Progenitor cell of endocrine pancreas (in vitro differentiated cells): ENCODE measurements at places on chromosomes 4 and X. TPM values are rescaled to one million over a fixed set of nuclear protein-coding genes. Genes with fewer than 3 reads are reported as not detected.

Gene CFAP299
- 0.84 and 0.93 TPM in 2 replicates for total RNA-seq

DNA sequence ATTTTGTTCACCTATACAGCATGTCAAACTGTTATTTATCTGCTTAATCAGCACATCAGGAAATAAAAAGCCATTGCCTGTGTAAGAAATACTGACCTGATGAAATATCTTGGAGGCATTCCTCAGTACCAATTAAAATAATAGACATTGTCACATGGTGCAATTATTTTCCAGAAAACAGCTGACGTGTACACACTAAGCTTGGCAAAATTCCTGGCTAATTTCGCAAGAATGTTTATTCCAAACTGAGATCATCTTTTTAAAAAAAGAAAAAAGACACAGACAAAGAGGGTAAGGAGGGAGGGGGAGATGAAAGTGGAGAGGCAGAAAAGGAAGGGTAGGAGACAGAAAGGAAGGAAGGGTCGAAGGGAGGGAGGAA lies 61.9 kb upstream of the NFKB1 start:
- no peak overlapping the region for H3K27ac ChIP-seq
- H3K4me1 ChIP-seq, result no peaks in the 10 kb centered on the region
- H3K4me3 ChIP-seq, result no peak overlapping the region
- H3K27me3 ChIP-seq, result no peaks in the 10 kb centered on the region
- H3K36me3 ChIP-seq, result peaks cover 2% of the 10 kb centered on the region

Gene TCP11X2
- total RNA-seq, result 4.7 and 5.3 TPM in 2 replicates

Gene CLTRN
- total RNA-seq, result 2.1 and 2.5 TPM in 2 replicates

DNA sequence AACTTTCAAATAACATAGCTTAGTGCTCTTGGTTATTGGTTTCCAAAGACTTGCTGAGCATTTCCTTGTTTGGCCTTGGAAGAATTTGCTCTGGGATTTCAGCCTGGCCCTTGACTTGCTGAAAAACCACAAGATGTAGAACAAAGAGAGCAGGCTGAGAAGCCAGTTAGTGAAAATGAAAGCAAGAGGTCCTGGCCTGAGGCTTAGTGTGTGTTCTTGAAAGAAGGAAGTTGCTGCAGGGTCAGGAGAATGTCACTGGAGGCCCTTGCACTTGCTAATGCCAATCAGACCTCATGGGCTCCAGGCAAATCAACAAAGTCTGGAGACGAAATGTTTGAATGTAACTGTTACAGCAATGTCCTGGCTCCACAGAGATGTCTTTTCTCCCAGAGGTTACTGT lies 79.4 kb downstream of the SYNPO2 start:
- H3K36me3 ChIP-seq, result no peaks in the 10 kb centered on the region
- H3K27ac ChIP-seq, result no peak overlapping the region
- H3K4me1 ChIP-seq, result peaks cover 4% of the 10 kb centered on the region

- peaks cover 10% of the 10 kb centered on the region for H3K4me1 ChIP-seq
- H3K27me3 ChIP-seq, result no peaks in the 10 kb centered on the region
- H3K36me3 ChIP-seq, result peaks cover 15% of the 10 kb centered on the region
- DNase-seq, result no peak
- no peak overlapping the region for H3K4me3 ChIP-seq
These were observed 113.8 kb upstream of the PUDP start for GRCh38 chrX:7261672-7262332.

Gene TREX2
- total RNA-seq, result 0.24 and 0.41 TPM in 2 replicates

DNA sequence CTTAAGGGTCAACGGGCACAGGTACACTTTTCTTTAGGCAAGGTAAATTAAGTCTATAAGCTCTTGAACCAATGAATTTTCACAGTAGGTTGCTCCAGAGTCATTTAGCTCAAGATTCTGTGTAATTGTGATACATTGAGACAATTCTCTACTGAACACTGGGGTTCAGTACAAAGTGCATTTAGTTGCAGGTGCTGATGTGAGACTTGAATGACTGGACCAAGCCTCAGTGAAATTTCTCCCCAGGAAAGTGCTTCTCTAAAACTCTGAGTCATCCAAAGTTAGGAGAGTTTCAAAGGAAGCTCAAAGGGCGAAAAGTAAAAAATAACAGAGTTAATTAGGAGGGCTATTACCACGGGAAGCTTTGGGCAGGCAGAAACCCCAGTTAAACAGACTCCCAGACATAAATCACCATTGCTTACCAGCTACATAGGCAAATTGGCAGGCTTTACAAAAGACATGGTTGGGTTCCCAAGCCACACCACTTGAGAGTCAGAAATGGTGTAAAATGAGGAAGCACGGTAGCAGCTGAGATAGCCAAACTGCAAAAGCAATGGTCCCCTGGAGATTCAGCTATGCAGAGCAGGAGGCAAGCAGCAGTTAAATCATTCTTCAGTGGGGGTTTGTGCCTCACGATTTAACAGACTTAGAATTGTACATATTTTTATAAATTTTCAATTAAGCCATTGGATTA lies 202.6 kb downstream of the PCDH19 start:
- no peaks in the 10 kb centered on the region for H3K36me3 ChIP-seq
- no peak for DNase-seq
- no peak overlapping the region for H3K27ac ChIP-seq
- H3K4me3 ChIP-seq, result no peak overlapping the region
- H3K27me3 ChIP-seq, result no peaks in the 10 kb centered on the region

GRCh38 chr4:168095776-168096406 lies 3.6 kb downstream of the ANXA10 start:
- no peaks in the 10 kb centered on the region for H3K27me3 ChIP-seq
- no peak overlapping the region for H3K27ac ChIP-seq
- no peak overlapping the region for H3K4me3 ChIP-seq
- H3K36me3 ChIP-seq, result no peaks in the 10 kb centered on the region
- DNase-seq, result no peak

DNA sequence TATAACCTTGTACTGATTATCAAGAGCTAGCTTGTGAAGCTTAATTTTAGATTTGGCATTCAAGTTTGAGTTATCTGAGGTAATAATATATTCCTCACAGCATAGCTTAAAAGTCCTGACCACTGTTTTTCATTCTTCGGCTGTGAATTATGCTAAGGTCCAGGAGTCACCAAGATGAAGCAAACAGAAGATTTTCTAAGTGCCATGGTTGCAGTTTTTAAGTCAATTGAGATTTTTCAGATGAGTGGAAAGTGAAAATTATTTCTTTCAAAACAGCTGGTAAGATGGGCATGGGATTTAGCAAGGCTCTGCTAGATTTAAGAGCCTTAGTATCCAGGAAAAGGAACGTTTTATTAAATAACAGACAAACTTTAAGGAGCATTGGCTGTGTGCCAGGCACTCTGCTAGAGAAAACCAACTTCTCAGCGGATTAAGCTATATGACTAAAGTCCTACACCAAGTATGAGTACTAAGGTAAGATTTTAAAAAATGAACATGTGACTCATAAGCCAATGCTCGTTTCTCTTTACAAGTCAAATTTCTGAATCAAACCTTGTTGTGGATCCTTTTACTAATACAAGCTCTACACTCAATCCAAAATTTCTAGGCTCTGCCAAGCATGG lies 149.9 kb upstream of the IL15 start:
- peaks cover 5% of the 10 kb centered on the region for H3K36me3 ChIP-seq
- no peak overlapping the region for H3K27ac ChIP-seq
- H3K27me3 ChIP-seq, result no peaks in the 10 kb centered on the region

Gene SPRY1
- total RNA-seq, result 52.0 and 54.1 TPM in 2 replicates

Gene CITED1
- 1.1 and 2.0 TPM in 2 replicates for total RNA-seq

Gene TEX13C
- total RNA-seq, result not detected in 2 replicates

DNA sequence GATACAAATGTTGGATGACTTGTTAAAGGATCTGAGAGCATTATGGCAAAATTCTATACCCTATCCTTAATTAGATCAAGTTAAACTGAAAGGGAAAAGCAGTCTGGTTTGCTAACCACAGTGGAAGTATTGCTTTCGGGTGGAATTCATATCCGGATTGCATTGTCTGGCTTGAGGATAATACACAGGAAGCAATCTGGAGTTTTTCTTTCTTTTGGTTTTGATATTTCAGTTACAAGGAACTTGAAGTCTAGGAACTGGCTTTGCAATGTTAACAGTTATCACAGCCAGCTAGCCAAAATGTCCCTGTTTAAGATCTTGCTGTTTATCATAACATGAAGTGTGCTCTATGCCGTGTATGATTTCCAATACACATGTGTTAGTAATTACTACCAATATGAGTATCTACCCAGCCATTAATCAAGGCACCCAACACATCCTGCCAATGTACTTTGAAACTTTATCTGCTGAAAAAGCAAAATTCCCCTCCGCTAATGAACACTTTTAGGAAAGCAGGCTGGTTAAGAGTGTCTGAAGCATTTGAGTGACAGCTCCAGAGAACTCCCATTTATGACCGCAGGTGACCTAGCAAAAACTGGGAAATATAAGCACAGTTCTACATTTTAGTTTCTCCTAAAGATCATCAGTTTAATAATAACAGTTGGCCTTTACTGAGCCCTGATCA lies 146.4 kb downstream of the PALLD start:
- no peak for DNase-seq
- no peak overlapping the region for H3K4me3 ChIP-seq
- no peaks in the 10 kb centered on the region for H3K4me1 ChIP-seq
- no peak overlapping the region for H3K27ac ChIP-seq

DNA sequence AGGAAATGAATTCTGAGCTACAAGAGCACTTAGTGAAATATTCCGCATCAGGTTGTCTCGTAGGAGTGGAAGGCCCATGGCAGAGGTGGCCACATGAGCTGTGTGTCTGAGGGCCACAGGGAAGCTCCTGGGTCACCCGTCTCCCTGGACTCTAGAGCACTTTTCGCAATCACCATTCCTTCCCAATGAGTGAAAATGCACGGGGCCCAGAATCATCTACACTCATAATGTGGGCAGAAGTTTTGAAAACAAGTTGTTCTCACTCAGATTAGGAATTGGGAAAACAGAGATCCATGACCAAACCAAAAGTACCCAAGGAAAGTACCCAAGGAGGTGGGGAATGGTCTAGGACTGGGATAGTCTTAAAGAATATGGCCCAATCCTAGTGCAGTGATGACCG lies 94.4 kb downstream of the SCD5 start:
- H3K27ac ChIP-seq, result no peak overlapping the region
- H3K36me3 ChIP-seq, result peaks cover 2% of the 10 kb centered on the region
- peaks cover 1% of the 10 kb centered on the region for H3K27me3 ChIP-seq
- no peak overlapping the region for H3K4me3 ChIP-seq
- peaks cover 7% of the 10 kb centered on the region for H3K4me1 ChIP-seq

Gene YY2
- total RNA-seq, result 2.2 and 2.3 TPM in 2 replicates

DNA sequence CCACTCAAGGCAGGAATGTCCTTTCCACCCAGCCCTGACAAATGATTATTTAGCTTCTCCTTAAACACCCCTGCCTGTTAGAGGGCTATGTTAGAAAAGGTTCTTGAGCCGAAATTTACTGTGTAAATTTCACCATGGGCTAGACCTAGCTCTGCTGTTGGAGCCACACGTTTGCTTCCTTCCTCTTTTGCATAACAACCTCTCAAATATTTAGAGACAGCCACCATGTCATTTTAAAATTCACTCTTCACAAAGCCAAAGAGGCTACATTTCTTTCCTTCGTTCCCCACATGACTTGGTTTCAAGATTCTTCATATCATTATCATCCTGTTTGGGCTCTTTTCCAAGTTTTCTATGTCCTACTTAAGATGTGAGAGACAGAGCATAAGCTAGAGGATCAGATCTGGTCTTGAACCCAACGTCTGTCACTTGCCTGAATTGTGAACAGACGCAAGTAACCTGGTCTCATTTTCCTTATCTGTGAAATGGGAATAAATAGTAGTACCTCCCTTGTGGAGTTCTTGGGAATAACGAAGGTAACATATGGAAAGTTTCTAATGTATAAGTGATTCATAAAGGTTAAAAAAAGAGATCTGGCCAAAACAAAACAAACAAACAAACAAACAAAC lies 6.7 kb downstream of the DOCK11 start:
- peaks cover 10% of the 10 kb centered on the region for H3K4me1 ChIP-seq
- no peak for DNase-seq
- no peak overlapping the region for H3K4me3 ChIP-seq
- no peak overlapping the region for H3K27ac ChIP-seq
- H3K27me3 ChIP-seq, result no peaks in the 10 kb centered on the region
- no peaks in the 10 kb centered on the region for H3K36me3 ChIP-seq

Gene ANKRD37
- 1.4 TPM in 2 replicates for total RNA-seq

GRCh38 chr4:39631700-39632079 lies 7.0 kb downstream of the SMIM14 start:
- peaks cover 25% of the 10 kb centered on the region for H3K4me1 ChIP-seq
- DNase-seq, result no peak
- no peak overlapping the region for H3K4me3 ChIP-seq
- peaks cover 9% of the 10 kb centered on the region for H3K36me3 ChIP-seq

DNA sequence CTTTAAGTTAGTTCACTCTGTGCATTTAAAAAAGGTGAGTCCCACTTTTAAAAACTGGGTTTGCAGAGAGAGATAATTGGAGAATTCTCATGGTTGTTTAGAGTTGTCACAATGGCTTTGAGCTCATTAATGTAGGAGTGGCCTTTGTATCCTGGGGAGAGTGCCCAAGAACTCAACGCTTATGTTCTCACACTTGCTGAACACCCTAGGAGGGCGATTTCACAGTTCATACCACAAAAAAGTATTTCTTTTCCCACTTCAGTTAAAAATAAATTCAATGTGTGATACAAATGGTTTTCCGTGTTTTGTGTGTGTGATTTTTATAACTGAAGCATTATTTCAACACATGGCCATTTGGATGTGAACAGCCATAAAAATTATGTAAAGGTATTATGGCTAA lies 8.4 kb downstream of the EMCN start:
- H3K4me1 ChIP-seq, result peaks cover 3% of the 10 kb centered on the region
- H3K27ac ChIP-seq, result no peak overlapping the region
- no peaks in the 10 kb centered on the region for H3K36me3 ChIP-seq
- DNase-seq, result no peak
- H3K27me3 ChIP-seq, result no peaks in the 10 kb centered on the region

DNA sequence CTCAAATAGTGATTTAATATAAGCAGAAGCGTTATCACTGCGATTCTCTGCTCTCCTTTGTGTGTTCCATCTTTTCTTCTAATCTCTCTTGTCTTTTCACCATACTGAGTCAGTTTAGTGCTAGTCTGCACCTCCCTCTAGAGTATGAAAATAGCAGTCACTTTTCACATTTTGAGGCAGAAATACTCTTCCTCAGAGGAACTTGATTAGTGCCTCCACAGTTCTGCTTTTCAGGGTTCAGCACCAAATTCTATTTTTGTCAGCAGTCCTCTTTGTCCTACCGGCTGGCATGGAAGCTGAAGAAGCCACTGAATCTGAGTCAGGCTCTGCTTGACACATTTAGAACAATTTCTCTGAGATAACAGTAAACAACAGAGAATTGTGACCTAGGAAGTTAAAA lies 49.7 kb upstream of the ANKRD17 start:
- no peaks in the 10 kb centered on the region for H3K27me3 ChIP-seq
- H3K36me3 ChIP-seq, result no peaks in the 10 kb centered on the region
- no peak overlapping the region for H3K27ac ChIP-seq
- no peak for DNase-seq
- no peak overlapping the region for H3K4me3 ChIP-seq

GRCh38 chrX:2647627-2648026 lies 43.5 kb upstream of the CD99 start:
- no peaks in the 10 kb centered on the region for H3K27me3 ChIP-seq
- H3K27ac ChIP-seq, result no peak overlapping the region
- no peaks in the 10 kb centered on the region for H3K4me1 ChIP-seq
